Motor neuron (in vitro differentiated cells): ENCODE measurements at places on chromosomes 2 and 18. TPM values are rescaled to one million over a fixed set of nuclear protein-coding genes. Genes with fewer than 3 reads are reported as not detected.
A peak's percentile ranks its signal among the peaks of the same experiment; 100 is the strongest.

Gene MBD5
- 33.9 and 35.8 TPM in 2 replicates for total RNA-seq

DNA sequence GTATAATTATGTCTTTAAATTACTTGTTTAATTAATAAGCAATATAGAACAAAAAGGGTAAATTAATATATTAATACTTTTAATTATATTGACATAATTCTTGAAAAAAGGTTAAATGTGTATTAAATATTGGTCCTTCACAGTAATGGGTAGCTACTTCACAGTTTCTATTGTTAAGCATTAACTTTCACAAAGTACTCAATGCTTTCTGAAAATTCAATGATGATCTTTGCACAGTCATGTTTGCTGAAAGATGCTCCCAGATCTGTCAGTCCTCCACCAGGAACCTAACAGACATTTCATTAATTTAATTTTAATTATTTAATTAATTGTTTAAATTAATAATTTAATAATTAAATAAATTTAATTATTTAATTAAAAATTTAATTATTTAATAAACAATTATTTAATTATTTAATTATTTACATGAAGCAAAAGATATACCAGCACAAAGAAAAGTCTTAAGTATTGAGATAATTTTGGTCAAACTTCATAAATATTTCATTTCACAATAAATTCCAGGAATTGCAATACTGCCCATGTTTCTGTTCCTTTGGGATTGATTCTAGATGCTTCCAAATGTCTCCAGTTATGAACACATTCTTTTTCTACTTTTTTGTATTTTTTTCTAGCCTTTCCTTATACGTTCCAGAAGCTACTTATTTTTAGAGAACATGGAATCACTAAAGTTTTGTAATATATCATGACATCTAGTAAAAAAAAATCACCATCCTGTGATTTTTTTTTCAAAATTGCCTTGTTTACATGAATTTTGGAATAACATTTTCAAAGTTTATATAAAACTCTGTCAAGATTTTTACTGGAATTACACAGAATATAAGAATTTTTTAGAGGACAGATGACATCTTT, 46.5 kb downstream of the TMEM18 start:
- ATAC-seq = no peak

DNA sequence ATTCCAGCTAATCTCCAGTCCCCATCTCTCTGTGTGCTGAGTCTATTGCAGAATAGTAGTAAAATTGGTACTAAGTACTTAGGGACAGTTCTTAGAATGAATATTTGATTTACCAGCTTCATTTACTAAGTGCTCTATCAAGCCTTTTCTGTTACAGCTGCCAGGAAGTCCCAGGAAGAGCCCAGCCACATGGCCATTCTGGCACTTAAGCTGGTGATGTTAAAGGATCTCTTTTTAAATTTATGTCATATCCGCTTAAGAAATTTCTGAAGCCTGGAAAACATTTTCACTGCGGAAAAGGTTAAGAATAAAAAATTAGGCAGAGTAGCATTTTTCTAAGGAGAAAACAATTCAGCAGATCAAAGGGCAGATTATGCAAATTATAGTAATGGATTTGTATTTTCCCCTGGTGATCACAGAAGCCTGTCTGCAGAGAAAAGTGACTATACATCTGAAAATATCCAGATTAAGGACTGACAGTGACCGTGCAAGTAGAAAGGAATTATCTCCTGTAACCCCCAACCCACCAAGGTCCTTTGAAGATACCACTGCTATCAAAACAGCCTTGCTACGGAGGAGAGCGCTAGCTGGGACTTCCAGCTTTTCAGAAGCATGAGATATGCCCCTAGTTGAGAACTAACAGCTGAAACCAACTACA, 260.8 kb downstream of the SH3BP4 start:
- no peak for ATAC-seq

GRCh38 chr2:177799531-177799930, 273.0 kb downstream of the PDE11A start:
- peak; percentile 36 for ATAC-seq

DNA sequence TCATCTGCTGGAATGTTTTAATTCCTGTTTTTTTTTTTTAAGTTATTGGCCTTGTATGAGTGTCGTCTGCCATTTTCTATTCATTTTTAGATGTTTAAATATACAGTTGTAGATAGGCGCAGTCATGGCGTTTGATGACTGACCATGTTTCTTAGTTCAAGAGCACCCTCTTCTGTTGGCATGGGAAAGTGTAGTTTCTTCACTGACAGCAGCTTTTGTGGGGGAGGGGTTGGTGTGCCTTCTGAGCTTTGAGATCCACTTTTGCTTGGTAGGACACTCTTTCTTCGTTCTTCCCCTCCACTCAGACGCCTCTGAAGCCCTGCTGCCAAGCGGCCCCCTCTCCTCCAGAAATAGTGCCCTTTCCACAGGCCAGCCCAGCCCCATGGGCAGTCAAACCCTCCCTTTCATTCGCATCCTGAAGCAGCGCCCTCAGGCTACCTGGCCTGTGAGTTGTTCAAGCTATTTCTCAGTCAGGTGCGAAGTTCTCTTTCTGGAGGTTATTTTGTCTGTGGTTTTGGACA, 492.0 kb downstream of the TNS1 start:
- ATAC-seq = peak; percentile 91
